Daoy (cell line): ENCODE measurements at places on chromosomes 4 and X. TPM values are rescaled to one million over a fixed set of nuclear protein-coding genes. Genes with fewer than 3 reads are reported as not detected.
A peak's percentile ranks its signal among the peaks of the same experiment; 100 is the strongest.

GRCh38 chr4:17024425-17024824, 126.0 kb upstream of the LDB2 start:
- no peak for DNase-seq

DNA sequence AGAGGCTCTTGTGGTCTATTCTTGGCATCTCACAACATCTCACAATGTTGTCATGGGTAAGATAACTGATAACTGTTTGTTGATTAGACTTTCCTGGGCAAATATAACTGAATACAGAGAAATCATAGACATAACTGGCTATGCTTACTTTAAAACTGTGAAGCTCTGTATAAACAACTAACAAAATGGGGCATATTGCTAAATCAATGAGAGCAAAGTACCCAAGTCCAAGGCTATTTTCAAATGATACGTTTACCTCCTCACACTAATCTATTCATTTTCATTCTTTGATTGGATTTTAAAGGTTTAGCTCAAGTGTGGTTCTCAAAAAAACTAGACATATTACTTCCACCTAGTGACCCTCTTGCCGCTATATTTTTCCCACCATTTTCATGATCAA, 38.6 kb downstream of the AMELX start:
- no peak for DNase-seq

GRCh38 chr4:152850377-152850776, 70.6 kb downstream of the ARFIP1 start:
- peak; percentile 7 for DNase-seq

- no peak for DNase-seq
Measured at GRCh38 chr4:91746551-91746950, 557.2 kb upstream of the GRID2 start.

GRCh38 chrX:137747244-137748043, 181.5 kb downstream of the ZIC3 start:
- DNase-seq, result no peak

DNA sequence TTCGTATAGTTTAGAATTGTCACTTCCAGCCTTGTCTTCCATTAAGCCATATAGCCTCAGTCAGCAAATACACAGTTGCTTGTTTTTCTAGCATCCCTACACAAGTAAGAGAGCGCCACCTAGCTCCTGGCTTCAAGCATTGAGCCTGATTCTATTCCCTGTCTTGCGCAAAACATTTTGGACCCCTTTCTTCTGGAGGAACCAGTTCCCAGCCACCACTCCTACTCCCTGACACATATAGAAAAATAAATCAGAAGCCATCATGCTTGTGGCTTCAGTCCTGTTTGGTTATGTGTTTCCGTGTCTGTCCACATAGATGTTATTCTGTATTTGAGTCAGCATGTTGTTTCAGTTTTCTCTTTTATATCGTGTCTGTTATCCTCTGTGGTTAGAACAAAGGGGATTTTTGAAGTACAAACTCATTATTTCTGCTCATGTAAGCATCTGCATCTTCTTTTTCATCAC, 59.9 kb downstream of the GK start:
- DNase-seq, result peak; percentile 24

GRCh38 chr4:128803783-128804182, 5.7 kb upstream of the JADE1 start:
- no peak for DNase-seq

The SOX3 gene
- not detected in 2 replicates for total RNA-seq

The LDB2 gene
- 0.74 and 4.6 TPM in 2 replicates for total RNA-seq

The SUPT20HL1 gene
- total RNA-seq, result not detected in 2 replicates
